ENCODE measurements at places on chromosomes 11 and 22.

GRCh38 chr22:24315367-24315966, 44.8 kb downstream of the SPECC1L start:
- H3K4me1 ChIP-seq, result no peaks in the 10 kb centered on the region
- no peaks in the 10 kb centered on the region for H3K27me3 ChIP-seq
- H3K36me3 ChIP-seq, result no peaks in the 10 kb centered on the region

- H3K27me3 ChIP-seq, result no peaks in the 10 kb centered on the region
- H3K27ac ChIP-seq, result peak overlapping the region; percentile 91
- peaks cover 4% of the 10 kb centered on the region for H3K36me3 ChIP-seq
- DNase-seq, result no peak
- peak overlapping the region; percentile 85 for H3K4me3 ChIP-seq
Measured at GRCh38 chr11:35138606-35138942, 397 bp upstream of the CD44 start.

DNA sequence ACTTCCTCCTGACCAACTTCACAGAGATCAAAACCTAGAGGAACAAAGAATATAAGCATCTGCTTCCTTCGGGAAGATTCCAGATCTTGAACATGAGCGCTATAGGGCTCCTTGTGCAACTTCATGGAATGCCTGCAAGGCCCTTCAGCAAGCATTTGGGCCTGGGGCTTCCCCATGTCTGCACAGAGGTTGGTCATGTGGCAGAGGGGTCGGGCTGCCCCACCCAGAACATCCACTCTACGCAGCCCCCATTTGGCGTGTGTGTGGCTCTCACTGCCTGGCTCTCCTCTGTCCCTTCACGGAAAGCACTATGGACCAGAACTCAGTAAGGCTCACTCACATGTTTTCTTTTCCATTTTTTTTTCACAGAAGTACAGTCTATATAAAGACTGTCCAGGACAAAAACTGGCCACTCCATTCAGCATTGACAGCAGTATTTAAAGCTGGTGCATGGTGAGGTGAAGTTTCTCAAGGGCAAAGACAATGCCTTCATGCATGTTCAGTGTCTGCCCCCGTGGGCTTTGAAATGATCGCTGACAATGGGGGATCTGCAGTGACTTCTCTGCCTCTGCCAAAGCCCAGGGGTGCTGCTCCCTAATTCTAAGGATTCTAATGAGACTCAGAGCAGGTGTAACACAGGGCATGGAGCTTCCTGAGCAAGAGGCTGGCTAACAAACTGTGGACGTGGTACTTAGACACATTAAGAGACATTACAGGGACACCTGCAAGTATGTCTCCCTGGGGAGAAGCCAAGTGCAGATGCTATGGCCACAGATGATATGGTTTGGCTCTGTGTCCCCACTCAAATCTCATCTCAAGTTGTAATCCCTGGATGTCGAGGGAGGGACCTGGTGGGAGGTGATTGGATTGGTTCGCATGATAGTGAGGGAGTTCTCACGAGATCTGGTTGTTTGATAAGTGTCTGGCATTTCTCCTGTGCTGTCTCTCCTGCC, 66.5 kb upstream of the PITPNB start:
- H3K4me1 ChIP-seq, result no peaks in the 10 kb centered on the region
- no peak overlapping the region for H3K4me3 ChIP-seq
- H3K36me3 ChIP-seq, result no peaks in the 10 kb centered on the region
- H3K27me3 ChIP-seq, result no peaks in the 10 kb centered on the region

GRCh38 chr11:6737872-6738466, 33.8 kb downstream of the OR2AG2 start:
- DNase-seq, result peak; percentile 33
- H3K36me3 ChIP-seq, result no peaks in the 10 kb centered on the region
- H3K27ac ChIP-seq, result peak overlapping the region; percentile 45
- H3K27me3 ChIP-seq, result no peaks in the 10 kb centered on the region
- no peak overlapping the region for H3K4me3 ChIP-seq

DNA sequence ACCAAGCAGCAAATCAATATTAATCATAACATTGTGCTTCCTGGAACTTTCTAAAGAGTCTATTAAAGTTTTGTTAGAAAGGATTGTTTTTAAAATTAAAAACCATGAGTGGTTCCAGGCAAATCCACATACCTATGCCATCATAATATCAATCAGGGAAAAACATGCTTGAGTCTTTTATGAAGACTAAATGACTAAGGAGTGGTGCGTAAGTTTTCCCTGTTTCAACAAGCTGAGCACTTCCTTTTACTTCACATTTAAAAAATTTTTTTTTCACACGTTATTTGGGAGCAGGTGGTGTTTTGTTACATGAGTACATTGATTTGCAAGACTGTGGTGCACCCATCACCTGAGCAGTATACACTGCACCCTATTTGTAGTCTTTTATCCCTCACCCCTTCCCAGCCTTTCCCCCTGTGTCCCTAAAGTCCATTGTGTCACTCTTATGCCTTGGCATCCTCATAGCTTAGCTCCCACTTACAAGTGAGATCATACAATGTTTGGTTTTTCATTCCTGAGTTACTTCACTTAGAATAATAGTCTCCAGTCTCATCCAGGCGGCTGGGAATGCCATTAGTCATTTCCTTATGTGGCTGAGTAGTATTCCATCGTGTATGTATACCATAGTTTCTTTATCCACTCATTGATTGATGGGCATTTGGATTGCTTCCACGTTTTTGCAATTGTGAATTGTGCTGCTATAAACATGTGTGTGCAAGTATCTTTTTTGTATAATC, 1190.3 kb upstream of the RAG2 start:
- DNase-seq, result no peak
- no peaks in the 10 kb centered on the region for H3K27me3 ChIP-seq
- H3K4me3 ChIP-seq, result no peak overlapping the region
- H3K36me3 ChIP-seq, result no peaks in the 10 kb centered on the region
- H3K4me1 ChIP-seq, result no peaks in the 10 kb centered on the region
- no peak overlapping the region for H3K27ac ChIP-seq

GRCh38 chr11:112318661-112319060, 58.0 kb upstream of the PLET1 start:
- H3K27ac ChIP-seq, result no peak overlapping the region
- no peak for DNase-seq
- peaks cover 21% of the 10 kb centered on the region for H3K4me1 ChIP-seq
- no peaks in the 10 kb centered on the region for H3K27me3 ChIP-seq
- no peak overlapping the region for H3K4me3 ChIP-seq

GRCh38 chr11:1310772-1311468, 1.5 kb upstream of the TOLLIP start:
- H3K4me1 ChIP-seq, result peaks cover 11% of the 10 kb centered on the region
- H3K27ac ChIP-seq, result peak overlapping the region; percentile 96
- no peaks in the 10 kb centered on the region for H3K27me3 ChIP-seq
- peak; percentile 48 for DNase-seq
- H3K4me3 ChIP-seq, result no peak overlapping the region

DNA sequence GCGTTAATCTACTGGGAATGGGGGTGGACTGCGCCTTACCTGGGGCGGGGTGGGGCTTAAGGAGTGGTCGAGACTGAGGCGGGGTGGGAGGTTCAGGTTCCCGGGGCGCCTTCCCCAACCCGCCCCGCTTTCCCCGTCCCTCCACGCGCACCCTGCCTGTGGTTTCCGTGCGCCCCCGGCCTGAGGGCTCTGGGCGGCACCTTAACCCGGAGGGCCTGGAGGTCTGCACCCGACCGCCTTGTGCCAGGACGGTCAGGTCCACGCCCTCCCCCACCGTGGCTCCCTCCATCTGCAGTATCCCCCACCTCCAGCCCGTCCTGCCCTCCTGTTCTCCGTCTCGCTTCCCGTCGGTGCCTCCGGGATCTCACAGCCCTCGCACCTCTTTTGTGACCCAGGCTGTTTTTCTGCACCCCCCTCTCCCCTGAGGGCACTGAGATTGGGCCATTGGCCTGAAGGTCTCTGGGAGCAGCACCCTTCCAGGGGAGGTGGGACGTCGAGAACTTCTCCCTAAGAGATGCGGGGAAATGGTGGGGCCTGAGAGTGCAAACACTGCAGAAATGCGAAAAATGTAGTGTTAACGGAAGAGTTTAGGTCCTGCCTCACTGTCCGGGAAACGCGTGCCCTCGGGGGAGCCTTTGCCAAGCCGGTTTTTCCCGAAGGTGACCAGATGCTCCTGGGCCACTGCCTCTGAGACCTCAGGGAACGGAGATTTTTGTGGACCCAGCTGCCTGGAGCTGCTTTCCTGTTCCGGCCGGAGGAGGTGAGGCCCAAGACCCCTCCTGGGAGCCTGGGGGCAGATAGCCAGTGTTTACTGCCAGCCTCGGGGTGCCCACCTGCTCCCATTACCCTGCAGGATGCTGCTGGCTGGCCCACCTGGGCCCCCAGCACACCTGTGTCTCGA, 1.2 kb upstream of the ASCL2 start:
- H3K27me3 ChIP-seq, result no peaks in the 10 kb centered on the region
- peaks cover under 1% of the 10 kb centered on the region for H3K4me1 ChIP-seq
- no peaks in the 10 kb centered on the region for H3K36me3 ChIP-seq
- H3K4me3 ChIP-seq, result no peak overlapping the region
- H3K27ac ChIP-seq, result no peak overlapping the region
- no peak for DNase-seq

GRCh38 chr11:93958991-93959390, 62.2 kb upstream of the HEPHL1 start:
- no peak overlapping the region for H3K27ac ChIP-seq

- no peak overlapping the region for H3K27ac ChIP-seq
- peaks cover 2% of the 10 kb centered on the region for H3K36me3 ChIP-seq
- H3K4me3 ChIP-seq, result no peak overlapping the region
- H3K27me3 ChIP-seq, result no peaks in the 10 kb centered on the region
- DNase-seq, result no peak
- H3K4me1 ChIP-seq, result peaks cover 46% of the 10 kb centered on the region
Measured at GRCh38 chr22:49865156-49865555, 11.5 kb downstream of the ZBED4 start.

- H3K4me1 ChIP-seq, result no peaks in the 10 kb centered on the region
- no peak overlapping the region for H3K4me3 ChIP-seq
- no peak for DNase-seq
- no peak overlapping the region for H3K27ac ChIP-seq
- no peaks in the 10 kb centered on the region for H3K27me3 ChIP-seq
- H3K36me3 ChIP-seq, result no peaks in the 10 kb centered on the region
Measured at GRCh38 chr22:49092716-49093115, 735.0 kb downstream of the BRD1 start.

DNA sequence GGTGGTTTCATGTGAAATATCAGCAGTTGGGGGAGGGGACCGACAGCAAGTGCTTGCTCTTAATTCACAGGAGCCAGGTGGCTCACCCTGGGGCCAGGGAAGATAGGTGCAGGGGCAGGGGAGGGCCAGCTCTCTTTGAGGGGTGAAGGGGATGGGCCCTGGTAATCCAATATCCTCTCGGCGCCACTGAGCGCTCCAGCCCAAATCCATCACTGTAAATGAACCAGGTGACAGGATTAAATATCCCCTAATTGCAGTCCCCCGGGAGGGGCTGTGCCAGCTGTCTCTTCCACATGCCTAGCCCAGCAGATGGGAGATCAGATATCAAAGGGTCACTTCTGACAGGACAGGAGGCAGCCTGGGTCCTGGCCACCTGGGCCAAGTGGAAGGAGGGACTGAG, 531.8 kb upstream of the CADM1 start:
- H3K36me3 ChIP-seq, result no peaks in the 10 kb centered on the region
- H3K27me3 ChIP-seq, result no peaks in the 10 kb centered on the region
- no peak for DNase-seq
- no peaks in the 10 kb centered on the region for H3K4me1 ChIP-seq
- no peak overlapping the region for H3K27ac ChIP-seq

GRCh38 chr11:94664346-94664745, 97.2 kb downstream of the PIWIL4 start:
- no peaks in the 10 kb centered on the region for H3K4me1 ChIP-seq
- H3K36me3 ChIP-seq, result no peaks in the 10 kb centered on the region
- DNase-seq, result no peak
- H3K4me3 ChIP-seq, result no peak overlapping the region

GRCh38 chr11:13378316-13378715, 84.7 kb downstream of the BTBD10 start:
- no peak overlapping the region for H3K27ac ChIP-seq
- H3K27me3 ChIP-seq, result no peaks in the 10 kb centered on the region
- H3K4me1 ChIP-seq, result no peaks in the 10 kb centered on the region
- H3K4me3 ChIP-seq, result no peak overlapping the region
- no peak for DNase-seq

DNA sequence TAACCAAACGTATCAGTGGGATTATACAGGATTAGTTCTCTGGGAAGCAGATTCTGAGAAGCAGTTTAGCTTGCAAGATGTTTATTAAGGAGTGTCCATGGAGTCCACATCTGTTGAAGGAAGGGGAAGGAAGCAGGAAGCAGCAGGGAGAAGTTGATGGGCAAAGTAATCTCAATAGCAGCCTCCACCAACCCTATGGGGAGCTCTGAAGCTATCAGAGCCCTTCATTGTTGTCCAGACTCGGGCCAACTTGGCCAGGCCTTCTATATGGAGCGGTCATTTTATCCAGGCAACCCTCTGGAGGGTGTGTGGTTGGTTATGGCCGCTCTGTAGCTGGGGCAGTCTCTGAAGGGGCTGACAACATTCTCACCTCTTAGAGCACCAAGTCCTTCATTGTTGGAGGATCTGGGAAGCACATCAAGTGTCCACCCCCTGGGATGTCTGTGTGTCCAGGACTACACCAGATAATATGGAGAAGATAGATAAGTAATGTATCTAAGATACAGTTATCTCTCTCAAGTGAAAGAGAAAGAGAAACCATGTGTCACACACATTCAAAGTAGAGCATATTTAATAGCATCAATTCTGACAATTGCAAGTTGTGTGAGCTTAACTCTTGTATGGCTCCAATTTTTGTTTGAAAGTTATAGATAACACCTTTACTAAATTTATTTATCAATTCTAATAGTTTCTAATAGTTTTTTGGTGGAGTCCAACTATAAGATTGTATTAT, 101.7 kb upstream of the TRIM77 start:
- no peaks in the 10 kb centered on the region for H3K4me1 ChIP-seq
- no peak for DNase-seq
- H3K4me3 ChIP-seq, result no peak overlapping the region
- no peak overlapping the region for H3K27ac ChIP-seq

DNA sequence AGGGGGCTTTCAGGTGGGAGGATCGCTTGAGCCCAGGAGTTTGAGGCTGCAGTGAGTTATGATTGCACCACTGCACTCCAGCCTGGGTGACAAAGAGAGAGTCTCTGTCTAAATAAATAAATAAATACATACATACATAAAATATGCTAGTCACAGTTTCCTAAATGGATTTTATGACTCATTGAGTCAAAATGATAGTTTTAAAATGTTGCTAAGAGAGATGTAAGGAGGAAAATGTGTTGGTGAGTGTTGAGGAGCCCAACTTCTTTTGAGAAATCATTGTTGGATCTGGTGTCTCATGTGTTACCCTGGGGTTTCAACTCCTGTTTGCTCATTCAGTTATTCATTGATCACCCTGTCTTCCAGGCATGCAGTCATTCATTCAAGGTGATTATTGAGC, 21.0 kb downstream of the PARVB start:
- DNase-seq, result no peak
- no peak overlapping the region for H3K27ac ChIP-seq
- no peaks in the 10 kb centered on the region for H3K36me3 ChIP-seq
- peaks cover 5% of the 10 kb centered on the region for H3K4me1 ChIP-seq

DNA sequence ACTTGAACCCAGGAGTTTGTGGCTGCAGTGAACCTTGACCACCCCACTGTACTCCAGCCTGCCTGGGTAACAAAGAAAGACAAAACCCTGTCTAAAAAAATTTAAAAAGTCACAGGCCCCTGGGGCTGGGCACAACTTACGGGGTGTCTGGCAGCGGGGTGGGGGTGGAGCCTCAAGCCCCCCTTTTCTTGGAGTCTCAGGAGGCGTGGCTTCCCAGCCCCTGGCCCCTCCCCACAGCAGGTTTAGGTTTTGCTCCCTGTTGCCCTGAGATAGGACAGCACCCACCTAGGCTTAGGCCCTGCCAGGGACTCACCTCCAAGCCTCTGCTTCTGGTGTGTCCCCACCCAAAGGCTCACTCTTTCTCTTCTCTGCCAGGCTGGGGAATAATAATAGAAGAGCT, 22.4 kb downstream of the MGAT3 start:
- H3K36me3 ChIP-seq, result no peaks in the 10 kb centered on the region
- H3K4me3 ChIP-seq, result no peak overlapping the region
- DNase-seq, result no peak
- H3K27me3 ChIP-seq, result no peaks in the 10 kb centered on the region

Data from T-cell (primary cell).